ENCODE measurements at places on chromosomes 3 and 15.

DNA sequence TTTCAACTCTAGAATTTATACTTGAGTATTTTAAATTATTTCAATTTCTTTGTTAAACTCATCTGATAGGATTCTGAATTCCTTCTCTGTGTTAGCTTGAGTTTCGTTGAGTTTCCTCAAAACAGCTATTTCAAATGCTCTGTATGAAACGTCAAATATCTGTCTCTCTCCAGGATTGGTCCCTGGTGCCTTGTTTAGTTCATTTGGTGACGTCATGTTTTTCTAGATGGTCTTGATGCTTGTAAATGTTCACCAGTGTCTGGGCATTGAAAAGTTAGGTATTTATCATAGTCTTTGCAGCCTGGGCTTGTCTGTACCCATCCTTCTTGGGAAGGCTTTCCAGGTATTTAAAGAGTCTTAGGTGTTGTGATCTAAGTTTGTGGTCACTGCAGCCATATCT, 151.1 kb downstream of the KCNAB1 start:
- no peak for DNase-seq

- no peak for DNase-seq
These were observed 195.4 kb upstream of the DPH6 start for GRCh38 chr15:35741395-35741794.

DNA sequence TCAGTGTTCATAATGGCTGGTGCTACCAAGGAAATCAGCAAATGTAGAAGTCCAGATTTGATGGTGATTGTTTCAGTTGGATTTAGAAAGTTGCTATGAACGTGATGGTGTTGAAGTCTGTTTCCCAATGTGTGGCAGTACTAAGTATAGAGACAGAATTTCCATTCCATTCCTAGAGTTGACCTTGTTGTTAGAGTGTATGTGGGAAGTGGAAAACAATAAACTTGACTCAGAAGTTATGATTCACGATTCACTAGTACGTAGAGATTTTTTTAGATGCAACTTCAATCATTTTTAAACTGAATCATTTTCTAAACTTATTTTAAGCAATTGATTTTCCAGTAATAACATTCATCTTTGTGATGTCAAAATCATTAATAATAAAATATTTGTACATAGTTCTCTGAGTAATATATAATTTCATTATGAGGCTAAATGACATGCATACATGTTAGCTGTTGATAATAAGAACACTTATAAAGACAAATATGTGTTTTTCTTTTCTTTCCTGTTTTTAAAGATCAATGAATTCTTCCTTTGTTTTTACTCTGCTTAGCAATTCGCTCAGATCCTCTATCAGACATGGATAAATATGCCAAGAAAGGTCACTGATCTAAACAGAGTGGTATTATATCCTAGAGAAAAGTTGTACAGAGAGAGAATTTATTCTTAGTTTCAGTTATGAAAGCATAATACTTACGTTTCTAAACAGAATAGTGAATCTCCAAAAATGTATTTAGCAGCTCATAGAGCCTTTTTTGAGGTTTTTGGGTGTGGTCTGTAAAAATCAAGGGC, 108.8 kb upstream of the GPR149 start:
- DNase-seq: no peak

DNA sequence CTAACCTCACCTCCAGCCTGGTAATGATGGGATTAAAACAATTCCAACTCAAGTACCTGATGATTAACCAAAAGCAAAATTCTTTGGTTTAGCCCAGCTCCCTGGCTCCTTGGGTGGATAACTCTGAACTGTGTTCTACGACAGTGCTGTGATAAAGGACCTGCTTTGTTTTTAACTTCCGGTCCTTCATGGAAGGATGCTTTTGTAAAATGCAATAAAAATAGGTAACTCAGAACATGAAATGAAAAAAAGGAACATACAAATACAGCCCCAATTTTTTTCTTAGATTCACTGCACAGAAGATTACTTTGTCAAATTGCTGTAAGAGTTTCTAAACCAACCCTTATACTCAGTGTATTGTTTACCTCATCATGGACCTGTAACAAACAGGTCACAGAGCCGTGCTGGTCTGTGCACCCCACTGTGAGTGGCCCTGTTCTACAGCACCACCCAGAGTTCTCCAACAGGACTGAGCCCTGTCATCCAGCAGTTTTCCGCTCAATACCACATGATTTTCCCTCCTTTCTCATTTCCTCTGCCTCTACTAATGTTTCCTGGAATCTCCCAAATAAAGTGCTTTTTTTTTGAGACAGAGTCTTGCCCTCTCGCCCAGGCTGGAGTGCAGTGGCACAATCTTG, 4.9 kb upstream of the PCYT1A start:
- no peak for DNase-seq

GRCh38 chr15:33729653-33730052, 238.6 kb upstream of the CHRM5 start:
- no peak for DNase-seq

GRCh38 chr3:127177226-127177625, 15.7 kb upstream of the PRR23E start:
- DNase-seq: peak; percentile 2

GRCh38 chr15:57190208-57190607, 186.1 kb upstream of the CGNL1 start:
- no peak for DNase-seq

GRCh38 chr15:88619796-88620195, 1.3 kb upstream of the AEN start:
- DNase-seq: no peak

DNA sequence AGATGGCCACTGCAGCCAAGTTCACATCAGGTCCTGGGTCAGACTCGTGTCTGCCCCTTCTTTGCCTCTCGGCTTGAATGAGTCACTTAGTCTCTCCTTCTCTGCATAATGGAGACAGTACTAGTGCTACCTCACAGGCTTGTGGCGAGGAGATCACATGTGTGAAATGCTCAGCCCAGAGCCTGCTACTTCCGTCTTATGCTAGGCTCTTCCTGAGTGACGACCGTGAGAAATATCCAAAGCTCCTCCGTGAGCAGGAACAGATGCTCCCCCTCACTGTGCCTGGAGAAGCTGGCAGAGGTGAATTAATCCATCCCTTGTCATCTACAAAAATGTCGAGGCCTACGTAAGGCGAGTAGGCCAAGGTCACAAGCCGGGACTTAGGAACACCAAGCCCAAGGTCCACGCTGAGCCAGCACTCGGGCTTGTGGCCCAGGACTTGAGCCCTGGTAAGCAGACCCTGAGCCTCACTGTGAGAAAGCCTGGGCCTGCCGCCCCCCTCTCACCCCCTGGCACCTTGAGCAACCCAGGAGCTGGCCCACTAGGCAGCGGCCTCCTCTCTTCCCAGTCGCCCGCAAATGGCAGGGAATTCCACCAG, 17.9 kb downstream of the PAK6 start:
- DNase-seq: peak; percentile 75

DNA sequence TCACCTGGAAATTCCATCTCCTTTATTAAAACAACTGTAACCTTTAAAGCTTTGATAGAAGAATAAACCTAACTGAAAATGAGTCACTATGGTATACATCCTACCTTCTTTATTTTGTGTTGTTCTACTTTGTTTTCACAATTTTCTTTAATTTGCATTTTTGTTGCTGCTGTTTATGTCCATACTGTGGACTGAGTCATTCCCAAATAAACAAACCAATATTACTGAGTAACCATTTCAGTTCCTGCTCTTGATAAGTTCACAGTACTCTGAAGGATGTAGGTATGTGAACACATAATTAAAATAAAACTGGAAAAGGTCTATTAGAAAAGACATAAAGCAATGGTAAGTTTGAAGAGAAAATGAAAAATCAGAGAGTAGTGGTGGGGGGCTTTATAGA, 528.5 kb upstream of the GOLIM4 start:
- no peak for DNase-seq
